IMR-90 (cell line): ENCODE measurements at places on chromosomes 6 and 20. TPM values are rescaled to one million over a fixed set of nuclear protein-coding genes. Genes with fewer than 3 reads are reported as not detected.

Gene WFDC5
- not detected in 2 replicates for total RNA-seq

Gene TOX2
- total RNA-seq: 1.1 and 1.3 TPM in 2 replicates

Gene ENPP3
- total RNA-seq: under 0.01 TPM in 1 of 2 replicates, not detected in the other

Gene CST7
- not detected in 2 replicates for total RNA-seq

Gene DCDC2
- total RNA-seq: not detected in 2 replicates

Gene B3GALT4
- total RNA-seq: 0.72 and 0.83 TPM in 2 replicates

Gene ZNF133
- total RNA-seq: 25.6 and 33.5 TPM in 2 replicates

Gene DDR1
- 5.6 and 6.7 TPM in 2 replicates for total RNA-seq

Gene SLC26A8
- not detected in 2 replicates for total RNA-seq

Gene MOG
- not detected in 2 replicates for total RNA-seq

Gene CD24
- 0.18 and 0.28 TPM in 2 replicates for total RNA-seq

Gene COL11A2
- total RNA-seq: under 0.01 TPM in 2 replicates

Gene SYNDIG1
- total RNA-seq: not detected in 2 replicates

Gene ANKEF1
- total RNA-seq: 0.54 and 0.56 TPM in 2 replicates

Gene SLC17A1
- total RNA-seq: not detected in 2 replicates

Gene PTCRA
- total RNA-seq: not detected in 2 replicates

Gene MCHR2
- total RNA-seq: not detected in 2 replicates

Gene TSBP1
- not detected in 2 replicates for total RNA-seq

Gene STX11
- 0.54 and 0.56 TPM in 2 replicates for total RNA-seq

Gene CALHM6
- total RNA-seq: 0.72 and 0.83 TPM in 2 replicates

Gene ADGRF4
- total RNA-seq: under 0.01 TPM in 1 of 2 replicates, not detected in the other

Gene SPAG4
- 1.8 and 1.9 TPM in 2 replicates for total RNA-seq

Gene LY6G6D
- total RNA-seq: not detected in 2 replicates

Gene ZMYND8
- 23.6 and 24.0 TPM in 2 replicates for total RNA-seq

Gene SLC22A16
- not detected in 2 replicates for total RNA-seq

Gene BTNL2
- total RNA-seq: not detected in 2 replicates

Gene C6orf58
- not detected in 2 replicates for total RNA-seq

Gene HLA-DPA1
- total RNA-seq: not detected in 2 replicates

Gene FAM217A
- total RNA-seq: not detected in 2 replicates

Gene CPNE5
- total RNA-seq: not detected in 2 replicates

Gene FOXF2
- 2.5 TPM in 2 replicates for total RNA-seq

Gene OR2H1
- not detected in 2 replicates for total RNA-seq

Gene HMGCLL1
- total RNA-seq: not detected in 2 replicates

Gene CD109
- total RNA-seq: 5.0 and 7.2 TPM in 2 replicates

Gene FOXS1
- not detected in 2 replicates for total RNA-seq
